ENCODE measurements at places on chromosomes 12 and 14. TPM values are rescaled to one million over a fixed set of nuclear protein-coding genes. Genes with fewer than 3 reads are reported as not detected.

The NAV3 gene
- polyA plus RNA-seq: 9.3 TPM

- no peak for DNase-seq
Measured at GRCh38 chr12:120139958-120140357, 23.4 kb upstream of the RAB35 start.

GRCh38 chr12:4030929-4031702, 157.9 kb upstream of the PARP11 start:
- DNase-seq: peak; percentile 94

The FAM222A gene
- polyA plus RNA-seq: 5.6 TPM

- no peak for DNase-seq
Measured at GRCh38 chr14:60094306-60094897, 2.7 kb downstream of the PCNX4 start.

Data from renal cortex interstitium (tissue), 15 donors.